ENCODE measurements at places on chromosomes 7 and 10. TPM values are rescaled to one million over a fixed set of nuclear protein-coding genes. Genes with fewer than 3 reads are reported as not detected.

The OR2A1 gene
- not detected for total RNA-seq

GRCh38 chr7:94697035-94697974 lies 41.4 kb upstream of the SGCE start:
- H3K4me1 ChIP-seq = no peaks in the 10 kb centered on the region
- H3K36me3 ChIP-seq = no peaks in the 10 kb centered on the region
- DNase-seq = peak; percentile 82
- no peak overlapping the region for H3K27ac ChIP-seq
- H3K4me3 ChIP-seq = no peak overlapping the region

- no peak overlapping the region for H3K27ac ChIP-seq
- no peaks in the 10 kb centered on the region for H3K27me3 ChIP-seq
- DNase-seq = peak; percentile 24
Measured at GRCh38 chr7:130242198-130243014, 24.3 kb upstream of the CPA2 start.

GRCh38 chr10:24574161-24574560 lies 149.5 kb downstream of the ARHGAP21 start:
- DNase-seq = no peak
- H3K27ac ChIP-seq = no peak overlapping the region
- H3K4me1 ChIP-seq = no peaks in the 10 kb centered on the region

DNA sequence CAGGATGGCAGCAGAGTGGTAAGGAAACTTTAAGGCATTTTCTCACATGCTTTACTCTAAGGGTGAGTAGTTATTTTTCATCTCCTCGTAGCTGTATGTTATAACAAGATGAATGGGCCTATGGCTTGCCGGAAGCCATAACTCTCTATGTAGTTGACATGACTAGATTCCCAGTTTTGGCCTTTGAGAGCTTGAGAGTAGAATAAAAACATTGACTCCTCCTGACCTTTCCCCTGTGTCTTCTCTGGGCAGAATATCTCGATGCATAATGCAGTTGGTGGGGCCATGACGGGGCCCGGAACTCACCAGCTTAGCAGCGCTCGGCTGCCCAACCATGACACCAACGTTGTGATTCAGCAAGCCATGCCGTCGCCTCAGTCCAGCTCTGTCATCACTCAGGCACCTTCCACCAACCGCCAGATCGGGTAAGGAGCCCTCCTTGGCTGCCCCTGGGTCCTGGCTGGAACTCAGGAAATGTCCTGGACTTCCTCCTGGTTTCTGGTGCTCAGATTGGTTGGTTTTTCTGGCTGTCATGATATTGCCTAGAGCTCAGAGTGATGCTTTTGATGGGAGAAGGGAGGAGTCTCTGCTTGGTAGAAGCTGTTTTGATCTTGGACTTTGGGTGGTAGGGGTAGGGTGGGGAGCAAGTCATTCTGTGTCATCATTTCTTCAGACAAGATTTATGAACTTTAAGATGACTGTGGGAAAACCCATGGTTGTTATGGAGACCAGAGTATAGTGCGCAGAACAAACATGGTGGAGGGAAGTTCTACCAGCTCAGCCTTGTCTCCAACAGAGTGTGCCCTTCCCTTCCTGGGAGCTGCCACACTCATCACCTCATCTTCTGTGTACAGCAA lies 158.0 kb downstream of the CREB5 start:
- no peak for DNase-seq
- no peak overlapping the region for H3K27ac ChIP-seq
- H3K36me3 ChIP-seq = no peaks in the 10 kb centered on the region
- H3K4me3 ChIP-seq = no peak overlapping the region
